Osteocyte (in vitro differentiated cells): ENCODE measurements at places on chromosomes 16 and 17. TPM values are rescaled to one million over a fixed set of nuclear protein-coding genes. Genes with fewer than 3 reads are reported as not detected.

Gene MT1A
- not detected in 2 replicates for total RNA-seq

Gene NCBP3
- 44.4 and 45.8 TPM in 2 replicates for total RNA-seq

DNA sequence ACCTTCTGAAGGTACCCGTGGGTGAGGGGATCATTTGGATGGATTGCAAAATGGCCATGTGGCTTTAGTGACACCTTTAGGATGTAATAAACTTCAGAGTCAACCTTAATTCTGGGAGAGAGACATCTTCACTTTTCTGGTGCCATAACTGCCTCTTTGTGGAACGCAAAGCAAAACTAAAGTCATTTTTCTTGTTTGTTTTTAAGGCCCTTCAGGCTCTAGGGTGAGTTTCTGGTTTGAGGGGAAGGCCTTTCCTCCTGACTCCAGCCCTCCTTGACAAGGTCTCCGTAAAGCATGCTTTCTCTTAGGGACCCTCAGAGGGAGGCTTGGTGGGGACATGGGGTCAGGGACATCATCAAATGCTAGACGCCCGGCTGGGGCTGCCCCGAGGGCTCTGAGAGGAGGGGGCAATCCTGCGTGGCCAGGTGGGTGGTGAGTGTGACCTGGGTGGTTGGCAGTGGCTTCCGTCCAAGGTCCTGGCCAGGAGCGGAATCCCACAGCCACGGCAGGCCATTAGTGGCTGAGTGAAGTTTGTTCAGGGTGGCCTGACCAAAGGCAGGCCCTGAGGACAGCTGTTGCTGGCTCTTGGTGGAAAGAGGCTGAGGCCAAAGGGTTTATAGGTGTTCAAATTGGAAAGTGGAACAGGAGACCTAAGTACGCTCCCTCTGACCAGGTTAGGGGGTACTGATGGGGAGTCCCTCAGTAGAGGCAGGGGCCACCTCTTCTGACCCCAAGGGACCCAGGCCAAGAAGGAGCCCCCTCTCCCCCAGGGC lies 112.2 kb downstream of the METRNL start:
- H3K4me1 ChIP-seq = peaks cover 75% of the 10 kb centered on the region
- no peaks in the 10 kb centered on the region for H3K27me3 ChIP-seq
- H3K4me3 ChIP-seq = no peak overlapping the region
- peak overlapping the region; percentile 97 for H3K27ac ChIP-seq
- DNase-seq = no peak

Gene CNGB1
- not detected in 2 replicates for total RNA-seq

GRCh38 chr16:85437166-85438052 lies 175.7 kb upstream of the GSE1 start:
- H3K36me3 ChIP-seq = no peaks in the 10 kb centered on the region
- no peak overlapping the region for H3K4me3 ChIP-seq

GRCh38 chr16:70481929-70482536 lies 27.6 kb downstream of the FCSK start:
- no peak for DNase-seq
- no peaks in the 10 kb centered on the region for H3K27me3 ChIP-seq
- peaks cover 13% of the 10 kb centered on the region for H3K36me3 ChIP-seq
- peak overlapping the region; percentile 89 for H3K27ac ChIP-seq

DNA sequence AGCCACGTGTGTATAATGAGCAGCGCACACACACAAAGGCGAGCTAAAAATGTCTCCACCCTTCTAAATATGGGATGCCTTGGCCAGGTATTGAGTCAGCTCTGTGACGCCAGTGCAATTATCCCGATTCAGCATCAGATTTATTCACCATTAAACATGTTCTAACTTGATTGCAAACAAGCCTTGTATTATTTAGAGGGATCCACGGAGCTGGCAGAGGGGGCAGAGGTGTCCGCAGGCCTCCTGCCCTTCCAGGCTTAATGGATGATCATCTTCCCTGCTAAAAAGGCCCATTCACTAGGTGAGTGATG lies 591.7 kb downstream of the MAF start:
- DNase-seq = no peak
- no peaks in the 10 kb centered on the region for H3K36me3 ChIP-seq
- peaks cover 3% of the 10 kb centered on the region for H3K27me3 ChIP-seq
- no peak overlapping the region for H3K27ac ChIP-seq
- no peaks in the 10 kb centered on the region for H3K4me1 ChIP-seq

Gene FAM20A
- not detected in 2 replicates for total RNA-seq

DNA sequence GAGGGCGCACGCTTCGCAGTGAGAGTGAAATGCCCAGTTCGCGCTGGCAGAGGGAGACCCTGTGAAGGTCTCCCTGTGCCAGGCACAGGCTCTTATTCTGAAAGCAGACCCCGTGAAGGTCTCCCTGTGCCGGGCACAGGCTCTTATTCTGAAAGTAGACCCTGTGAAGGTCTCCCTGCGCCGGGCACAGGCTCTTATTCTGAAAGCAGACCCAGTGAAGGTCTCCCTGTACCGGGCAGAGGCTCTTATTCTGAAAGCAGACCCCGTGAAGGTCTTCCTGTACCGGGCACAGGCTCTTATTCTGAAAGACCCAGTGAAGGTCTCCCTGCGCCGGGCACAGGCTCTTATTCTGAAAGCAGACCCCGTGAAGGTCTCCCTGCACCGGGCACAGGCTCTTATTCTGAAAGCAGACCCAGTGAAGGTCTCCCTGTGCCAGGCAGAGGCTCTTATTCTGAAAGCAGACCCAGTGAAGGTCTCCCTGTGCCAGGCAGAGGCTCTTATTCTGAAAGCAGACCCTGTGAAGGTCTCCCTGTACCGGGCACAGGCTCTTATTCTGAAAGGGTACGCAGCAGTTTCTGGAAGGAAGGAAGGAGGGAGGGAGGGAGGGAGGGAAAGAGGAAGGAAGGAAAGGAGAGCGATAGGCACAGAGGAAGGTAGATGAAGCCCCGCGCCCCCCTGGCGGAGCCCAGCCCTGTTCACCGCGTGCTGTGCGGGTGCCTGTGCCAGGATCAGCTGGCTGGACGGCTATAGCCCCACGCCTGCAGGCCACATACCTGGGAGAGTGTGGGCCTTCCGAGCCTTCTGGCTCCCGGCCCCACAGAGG lies 55.3 kb downstream of the WDR45B start:
- H3K36me3 ChIP-seq = peaks cover 10% of the 10 kb centered on the region
- peaks cover 25% of the 10 kb centered on the region for H3K4me1 ChIP-seq
- H3K4me3 ChIP-seq = peak overlapping the region; percentile 80
- H3K27me3 ChIP-seq = no peaks in the 10 kb centered on the region
- H3K27ac ChIP-seq = peak overlapping the region; percentile 91

DNA sequence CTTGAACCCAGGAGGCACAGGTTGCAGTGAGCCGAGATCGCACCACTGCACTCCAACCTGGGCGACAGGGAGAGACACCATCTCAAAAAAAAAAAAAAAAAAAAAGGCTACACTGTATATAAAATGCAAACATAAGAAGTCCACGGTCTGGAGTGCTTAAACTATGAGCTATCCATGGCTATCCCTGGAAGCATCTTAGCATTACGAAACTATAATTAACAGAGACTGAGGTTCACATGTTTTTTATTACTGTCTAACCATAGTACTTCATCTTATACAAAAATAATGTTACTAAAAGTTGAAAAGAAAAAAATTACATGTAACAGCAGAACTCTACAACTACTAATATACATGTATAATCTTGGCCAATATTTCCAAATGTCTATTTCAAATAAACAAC lies 32.8 kb downstream of the HELZ start:
- H3K27me3 ChIP-seq = no peaks in the 10 kb centered on the region
- peaks cover 25% of the 10 kb centered on the region for H3K4me1 ChIP-seq
- no peak overlapping the region for H3K4me3 ChIP-seq
- peak overlapping the region; percentile 50 for H3K27ac ChIP-seq
